ENCODE measurements at places on chromosomes 16 and 17.

DNA sequence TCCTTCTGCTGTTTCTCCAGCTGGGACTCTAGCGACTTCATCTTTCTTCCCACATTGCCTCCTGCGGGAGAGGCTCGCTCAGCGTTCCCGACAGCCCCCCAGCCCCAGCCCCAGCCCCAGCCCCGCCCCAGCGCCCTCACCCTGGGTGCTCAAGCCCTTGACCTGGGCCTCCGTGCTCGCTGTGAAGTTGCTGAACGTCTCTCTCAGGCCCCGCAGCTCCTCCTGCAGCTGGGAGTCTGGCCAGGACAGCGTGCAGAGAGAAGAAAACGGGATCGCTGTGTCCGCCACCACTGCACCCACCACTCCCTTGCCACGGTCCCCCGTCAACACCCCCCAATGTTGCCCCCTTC is 2.4 kb downstream of the ASGR1 start:
- no peak for DNase-seq

DNA sequence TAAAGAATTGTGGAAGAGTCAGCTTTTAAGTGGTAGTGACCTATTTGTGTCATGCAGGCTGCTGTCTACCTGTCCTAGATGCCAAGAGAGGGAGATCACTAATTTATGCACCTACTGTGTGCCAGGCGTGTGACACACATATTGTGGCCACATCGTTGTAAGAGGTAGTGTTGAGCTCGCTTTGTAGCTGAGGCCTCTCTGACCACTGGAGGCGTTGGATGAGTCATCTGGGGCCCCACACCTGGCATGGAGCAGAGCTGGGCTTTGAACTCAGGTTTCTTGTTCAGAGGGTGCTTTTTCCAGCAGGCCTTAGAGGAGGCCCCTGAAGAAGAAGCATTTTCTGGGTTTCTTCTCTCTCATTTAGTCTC is 52.3 kb upstream of the LGALS9 start:
- DNase-seq: no peak

- DNase-seq: no peak
Observed at GRCh38 chr17:29687596-29687995, 64.9 kb upstream of the CORO6 start.

- peak; percentile 10 for DNase-seq
Observed at GRCh38 chr17:75084039-75084660, 3.6 kb upstream of the SLC16A5 start.

GRCh38 chr16:84496991-84497390 is 7.5 kb downstream of the MEAK7 start:
- DNase-seq: no peak

DNA sequence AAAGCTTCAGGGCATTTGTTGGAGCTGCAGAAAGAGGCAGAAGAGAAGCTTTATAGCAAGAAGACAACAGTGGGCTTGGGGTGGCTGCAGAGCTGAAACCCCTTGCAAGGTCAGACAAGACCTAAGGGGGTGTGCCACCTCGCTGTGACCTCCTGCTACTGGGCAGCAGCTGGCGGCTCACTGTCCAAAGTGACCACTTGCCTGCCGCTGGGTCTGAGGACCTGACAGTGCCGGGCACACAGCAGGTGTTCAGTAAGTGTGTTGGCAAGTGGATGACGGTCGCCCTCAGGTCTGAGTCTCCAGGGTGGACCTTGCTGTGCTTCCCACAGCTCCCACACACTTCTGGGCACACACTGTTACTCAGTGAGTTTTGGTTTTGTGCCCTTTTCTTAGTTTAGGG is 336.5 kb downstream of the C16orf95 start:
- no peak for DNase-seq

DNA sequence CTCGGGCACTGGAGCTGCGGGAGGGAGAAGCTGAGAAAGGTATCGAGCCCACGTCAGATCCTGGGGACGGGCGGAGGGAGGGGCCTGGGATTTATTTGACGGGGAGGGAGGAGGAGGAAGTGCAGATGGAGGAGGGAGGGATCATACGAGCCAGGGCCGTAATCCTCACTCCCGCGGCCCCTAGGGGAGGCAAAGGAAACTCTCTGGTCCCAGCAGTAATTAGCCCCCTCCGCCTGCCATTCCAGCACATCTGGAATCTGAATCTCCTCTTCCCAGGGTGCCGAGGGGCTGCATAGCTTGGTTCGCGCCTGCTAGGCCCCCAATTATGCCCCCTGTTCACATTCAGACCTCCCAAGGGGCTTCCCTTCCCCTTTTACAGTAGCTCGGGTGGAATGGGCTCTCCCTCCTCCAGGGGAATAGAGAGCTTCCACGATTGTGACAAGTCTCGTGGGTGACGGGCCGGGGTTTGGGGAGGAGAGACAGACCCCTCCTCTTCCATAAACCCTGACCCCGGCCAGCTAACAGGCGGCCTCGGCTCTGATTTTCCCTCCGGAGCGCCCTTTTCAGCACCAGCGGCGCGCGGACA is at the start of gene SEZ6L2:
TSS of gene SEZ6L2 (minus strand) at position 35 of the 586 bp plus-strand sequence. CDS start 531 bp downstream, outside the sequence.
- peak; percentile 81 for DNase-seq

- DNase-seq: no peak
Observed at GRCh38 chr17:17453088-17453487, 23.7 kb upstream of the MED9 start.

DNA sequence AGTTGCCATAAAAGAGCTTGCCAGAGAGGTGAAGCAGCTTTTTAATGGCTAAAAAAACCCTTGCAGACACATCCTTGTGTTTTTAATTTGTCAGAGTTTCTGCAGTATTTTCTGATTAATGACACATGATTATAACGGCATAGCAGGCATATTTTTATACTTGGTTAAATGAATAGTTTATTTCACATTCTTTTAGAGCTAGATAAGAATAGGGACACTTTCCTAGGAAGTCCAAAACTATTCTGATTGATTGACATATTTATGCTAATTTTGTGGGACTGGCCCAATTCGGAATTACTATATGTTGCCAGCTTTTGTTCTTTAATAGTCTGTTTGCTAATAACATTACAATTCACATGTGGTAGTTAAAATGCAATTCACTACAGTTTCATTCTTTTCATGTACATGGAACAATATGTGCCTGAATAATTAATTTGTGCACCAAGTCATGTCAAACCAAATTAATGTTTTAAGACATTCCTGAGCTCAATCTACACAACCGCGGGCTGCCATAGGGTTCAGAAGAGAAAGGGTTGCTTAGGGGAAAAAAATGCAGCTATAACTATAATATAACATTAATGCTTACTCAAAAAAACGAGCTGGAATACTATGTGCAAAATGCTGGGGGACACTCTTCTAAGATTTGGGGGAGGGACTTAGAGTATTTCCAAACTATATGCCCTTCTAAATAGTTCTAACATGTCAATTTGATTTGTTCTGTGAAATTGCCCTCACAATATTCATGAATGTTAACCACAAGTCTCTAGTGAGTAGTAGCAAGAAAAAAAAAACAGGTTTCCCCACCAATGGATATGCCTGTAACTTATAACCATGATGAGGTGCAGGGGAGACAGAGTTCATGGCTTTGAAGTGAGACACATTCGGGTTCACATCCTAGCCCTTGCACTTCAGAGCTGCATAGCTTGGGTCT is 305.4 kb downstream of the CEP112 start:
- DNase-seq: no peak

- DNase-seq: no peak
Observed at GRCh38 chr16:46427340-46428107, 193.7 kb downstream of the SHCBP1 start.

DNA sequence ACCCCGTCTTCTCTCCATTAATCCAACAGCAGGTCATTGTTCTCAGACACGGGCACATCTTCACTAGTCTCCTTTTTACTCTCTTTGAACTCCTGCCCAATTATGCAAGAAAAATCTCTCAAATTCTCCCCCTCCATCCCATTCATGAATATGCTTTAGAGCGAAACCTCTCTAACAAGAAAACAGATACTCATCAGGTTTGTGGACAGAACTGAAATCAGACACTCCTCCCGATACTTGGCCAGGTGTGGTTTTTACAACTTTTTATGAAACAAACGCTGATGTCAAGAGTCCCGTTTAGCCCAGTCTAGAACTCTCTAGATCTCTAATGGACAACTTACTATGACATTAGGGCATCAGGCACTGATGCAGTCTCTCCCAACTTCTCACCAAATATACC is 40.9 kb downstream of the PIK3R5 start:
- DNase-seq: no peak

DNA sequence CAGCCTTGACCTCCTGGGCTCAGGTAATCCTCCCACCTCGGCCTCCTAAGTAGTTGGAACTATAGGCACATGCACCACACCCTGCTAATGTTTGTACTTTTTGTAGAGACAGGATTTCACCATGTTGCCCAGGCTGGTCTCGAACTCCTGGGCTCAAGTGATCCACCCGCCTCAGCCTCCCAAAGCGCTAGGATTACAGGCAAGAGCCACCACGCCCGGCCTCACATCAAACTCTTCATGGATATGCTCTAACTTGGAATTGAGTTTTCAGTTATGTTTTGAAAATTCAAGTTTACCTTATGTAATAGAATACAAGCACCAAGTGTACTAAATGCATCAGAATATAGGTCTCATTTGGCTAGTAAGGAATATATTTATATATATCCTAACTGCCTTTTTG is 119.6 kb downstream of the BRIP1 start:
- no peak for DNase-seq

DNA sequence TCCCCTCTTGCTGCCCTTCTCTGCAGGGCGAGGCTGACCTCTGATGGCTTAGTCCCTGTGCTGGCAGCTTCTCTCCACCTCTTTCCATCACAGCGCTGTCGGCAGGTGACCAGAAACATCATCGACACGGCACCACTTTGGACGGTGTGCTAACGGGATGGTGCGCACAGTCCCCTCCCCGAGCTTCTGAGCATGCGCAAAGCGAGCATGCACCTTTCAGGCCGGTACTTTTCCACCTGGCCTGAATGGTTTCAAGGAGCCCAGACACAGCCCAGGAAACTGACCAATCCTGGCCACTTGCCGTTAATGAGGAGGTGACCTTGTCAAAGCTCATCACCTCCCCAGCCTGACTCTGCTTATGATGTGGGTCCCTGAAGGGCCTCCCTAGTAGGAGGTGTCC is 54.8 kb downstream of the MGAT5B start:
- DNase-seq: no peak

DNA sequence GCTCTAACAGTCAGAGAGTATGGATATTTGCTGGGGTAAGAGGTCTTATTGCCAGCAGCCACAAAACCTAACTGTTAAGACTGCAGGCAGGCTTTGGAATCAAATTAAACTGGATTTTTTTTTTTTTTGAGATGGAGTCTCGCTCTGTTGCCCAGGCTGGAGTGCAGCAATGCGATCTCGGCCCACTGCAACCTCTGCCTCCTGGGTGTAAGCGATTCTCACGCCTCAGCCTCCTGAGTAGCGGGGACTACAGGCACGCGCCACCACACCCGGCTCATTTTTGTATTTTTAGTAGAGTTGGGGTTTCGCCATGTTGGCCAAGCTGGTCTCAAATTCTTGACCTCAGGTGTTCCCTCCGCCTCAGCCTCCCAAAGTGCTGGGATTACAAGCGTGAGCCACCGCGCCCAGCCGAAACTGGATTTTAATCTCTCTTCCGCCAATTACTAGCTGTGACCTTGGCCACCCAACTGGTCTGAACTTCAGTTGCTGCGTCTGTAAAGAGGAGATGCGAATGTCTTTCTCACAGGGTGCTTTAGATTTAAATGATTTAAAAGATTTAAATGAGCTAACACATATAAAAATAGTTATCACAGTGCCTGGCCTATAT is 842 bp downstream of the MRPL10 start:
- DNase-seq: no peak

- DNase-seq: no peak
Observed at GRCh38 chr17:64126918-64127317, 3.0 kb downstream of the ERN1 start.

DNA sequence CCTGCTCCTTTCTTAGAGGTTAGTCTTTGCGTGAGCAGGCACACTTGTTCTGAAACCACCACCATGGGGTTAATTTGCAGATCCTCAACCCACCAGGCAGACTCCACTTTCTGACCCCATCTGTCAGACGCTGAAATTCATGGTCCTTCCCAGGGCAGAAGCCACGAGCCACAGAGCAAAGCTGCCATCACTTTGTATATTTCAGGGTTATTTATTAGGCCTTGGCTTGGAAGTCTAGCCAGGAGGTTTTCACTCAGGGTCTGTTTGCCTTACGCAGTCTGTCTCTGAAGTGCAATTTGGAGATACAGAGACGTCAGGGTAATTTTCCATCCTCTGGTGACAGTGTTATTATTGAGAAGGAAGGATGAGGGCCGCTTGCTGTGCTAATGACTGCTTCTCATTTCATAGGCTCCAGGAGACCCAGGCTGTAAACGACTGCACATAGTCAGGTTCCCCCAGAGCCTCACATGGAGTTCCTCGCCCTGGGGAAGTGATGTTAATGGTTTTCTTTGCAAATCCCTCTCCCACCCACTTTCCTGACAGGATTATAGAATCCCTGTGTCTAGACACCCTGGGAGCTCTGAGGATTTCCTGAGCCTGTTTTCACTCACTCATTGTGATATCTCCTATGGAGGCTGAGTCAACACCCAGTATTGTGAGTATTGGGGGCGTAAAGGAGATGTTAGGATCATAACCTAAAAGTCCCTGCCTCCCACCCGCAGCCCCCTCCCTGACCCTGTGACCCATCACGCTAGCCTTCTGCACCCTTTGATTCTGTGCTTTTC is 269.0 kb downstream of the ABCC12 start:
- DNase-seq: no peak

DNA sequence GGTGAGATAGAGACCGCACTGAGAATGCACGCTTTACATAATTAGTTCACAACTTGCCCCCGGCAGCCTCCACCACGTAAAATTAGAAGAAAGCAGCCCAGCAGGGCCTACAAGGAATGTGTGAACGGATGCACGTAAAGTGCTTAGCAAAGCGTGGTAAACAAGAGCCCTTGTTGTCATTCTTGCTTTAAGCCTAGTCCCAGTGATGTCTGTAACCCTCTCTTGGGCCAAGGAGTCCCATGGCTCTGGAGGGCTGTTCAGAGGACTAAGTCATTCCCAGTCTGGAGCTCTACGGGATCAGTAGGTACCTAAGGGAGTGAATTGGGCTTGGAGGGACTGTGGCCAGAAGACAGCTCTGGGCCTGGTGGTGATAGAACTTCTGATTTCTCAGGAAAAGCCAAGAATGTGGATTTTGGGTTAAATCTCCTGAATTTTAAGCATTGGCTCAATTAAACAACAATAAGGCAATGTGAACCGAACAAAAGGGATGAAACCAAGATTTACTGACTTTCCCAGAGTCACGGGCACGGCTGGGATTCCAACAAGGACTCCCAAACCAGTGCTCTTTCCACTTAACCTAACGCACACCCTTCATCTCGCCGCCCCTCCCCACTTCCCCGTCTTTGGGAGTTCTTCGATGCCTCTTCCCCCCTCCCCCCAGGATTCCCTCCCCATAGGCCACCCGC is 775 bp upstream of the CHP2 start:
- DNase-seq: no peak

GRCh38 chr17:22463110-22463850 is 771.0 kb downstream of the KCNJ18 start:
- no peak for DNase-seq

- no peak for DNase-seq
Observed at GRCh38 chr16:3121851-3122467, 9.6 kb downstream of the ZNF205 start.

Data from RCC 7860 (cell line).